ENCODE measurements at places on chromosomes 12 and 14. TPM values are rescaled to one million over a fixed set of nuclear protein-coding genes. Genes with fewer than 3 reads are reported as not detected.

MIP gene
- total RNA-seq: not detected

GRCh38 chr12:65779091-65779642 lies 45.1 kb upstream of the HMGA2 start:
- DNase-seq: no peak

NEUROD4 gene
- not detected for total RNA-seq

LPAR5 gene
- total RNA-seq: 10.2 TPM

- DNase-seq: no peak
These were observed 877.0 kb upstream of the TMEM132C start for GRCh38 chr12:127389923-127390322.

GRCh38 chr12:92384571-92384970 lies 238.9 kb upstream of the BTG1 start:
- DNase-seq: no peak

GRCh38 chr12:33734871-33735270 lies 287.4 kb upstream of the ALG10 start:
- DNase-seq: no peak

SLC5A8 gene
- total RNA-seq: not detected

DNA sequence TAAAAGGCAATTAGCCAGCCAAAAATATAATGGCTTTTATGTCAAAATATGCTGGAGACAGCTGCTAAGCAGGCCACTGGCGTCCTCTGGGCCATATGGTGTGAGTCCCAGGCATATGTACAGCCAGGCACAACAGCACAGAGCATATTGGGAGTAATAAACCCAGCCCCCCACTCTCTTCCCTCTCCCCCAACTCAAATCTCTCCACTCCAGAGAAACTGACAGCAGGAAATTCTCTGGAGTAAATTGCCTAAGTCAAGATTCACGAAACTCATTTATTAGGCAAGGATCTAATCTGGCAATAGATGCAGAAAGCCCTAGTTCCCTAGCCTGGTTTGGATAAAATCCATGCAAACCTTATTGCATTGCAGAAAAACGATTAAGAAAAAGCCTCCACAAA lies 147.9 kb upstream of the SEL1L start:
- no peak for DNase-seq

GRCh38 chr14:64410084-64410774 lies 22.1 kb downstream of the MTHFD1 start:
- no peak for DNase-seq

CMA1 gene
- not detected for total RNA-seq

DNA sequence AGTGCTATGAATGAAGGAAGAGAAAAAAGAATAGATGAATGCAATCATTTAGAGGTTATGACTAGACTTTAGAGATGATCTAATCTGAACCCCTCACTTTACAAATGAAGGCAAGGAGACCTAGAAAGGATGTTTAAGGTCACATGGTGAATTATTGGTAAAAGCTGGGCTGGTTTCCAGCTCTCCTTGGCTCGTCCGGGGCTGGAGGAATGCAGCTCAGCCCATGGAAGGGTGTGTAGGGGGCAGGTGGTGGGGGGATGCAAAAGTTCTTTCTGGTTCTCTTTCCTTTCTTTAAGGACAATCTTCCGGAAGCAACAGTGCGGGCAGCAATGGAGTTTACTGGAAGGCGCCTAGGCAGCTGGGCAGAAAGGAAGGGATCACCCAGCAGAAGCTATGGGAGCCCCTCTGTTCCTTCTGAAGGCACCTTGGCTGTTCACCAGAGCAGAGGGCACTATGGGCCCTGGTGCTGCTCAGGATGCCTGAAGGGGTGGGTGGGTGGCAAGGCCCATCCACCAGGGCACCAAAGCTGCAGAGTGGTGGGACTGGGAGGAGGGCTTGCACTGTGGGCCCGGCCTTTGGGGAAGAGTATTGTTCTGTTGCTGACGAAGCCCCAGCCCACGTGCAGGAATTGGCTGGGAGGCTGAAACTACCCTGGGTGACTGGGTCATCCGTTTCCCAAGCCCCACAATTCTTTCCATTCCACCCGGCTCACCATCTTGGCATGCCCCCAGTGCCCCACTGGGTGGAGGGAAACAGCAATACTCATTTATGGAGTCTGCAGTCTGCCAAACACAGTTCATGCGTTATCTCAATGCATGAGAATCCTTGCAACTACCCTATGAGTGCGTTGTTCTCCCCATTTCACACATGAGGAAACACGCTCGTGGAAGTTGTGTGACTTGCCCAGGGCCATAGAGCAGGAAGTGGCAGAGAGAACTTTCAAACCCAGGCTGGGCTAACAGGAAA lies 78.2 kb downstream of the IRF2BPL start:
- no peak for DNase-seq

GRCh38 chr12:105402366-105402765 lies 71.9 kb downstream of the C12orf75 start:
- no peak for DNase-seq

GRCh38 chr12:108773798-108774788 lies 42.8 kb upstream of the CORO1C start:
- DNase-seq: no peak

- no peak for DNase-seq
These were observed 408.0 kb downstream of the ZFP36L1 start for GRCh38 chr14:68384881-68385280.

DNA sequence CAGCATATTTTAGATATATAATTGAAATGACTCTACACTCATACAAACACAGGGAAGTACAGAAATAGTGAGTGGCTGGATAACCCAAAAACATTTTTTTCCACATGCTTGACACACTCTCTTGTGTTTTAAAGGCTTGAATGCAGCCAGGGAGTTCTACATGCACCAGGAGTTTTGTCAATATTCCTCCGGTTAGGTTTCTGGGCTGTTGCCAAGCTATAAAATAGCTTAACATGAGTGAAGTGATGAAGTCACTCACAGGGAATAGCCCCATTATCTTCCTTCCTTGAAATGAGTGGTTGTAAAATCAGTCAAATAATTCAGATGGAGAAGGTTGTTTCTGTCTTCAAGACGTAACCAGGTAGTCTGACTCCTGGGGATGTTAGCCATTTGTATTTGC lies 582.7 kb downstream of the SLC6A15 start:
- DNase-seq: no peak

DNA sequence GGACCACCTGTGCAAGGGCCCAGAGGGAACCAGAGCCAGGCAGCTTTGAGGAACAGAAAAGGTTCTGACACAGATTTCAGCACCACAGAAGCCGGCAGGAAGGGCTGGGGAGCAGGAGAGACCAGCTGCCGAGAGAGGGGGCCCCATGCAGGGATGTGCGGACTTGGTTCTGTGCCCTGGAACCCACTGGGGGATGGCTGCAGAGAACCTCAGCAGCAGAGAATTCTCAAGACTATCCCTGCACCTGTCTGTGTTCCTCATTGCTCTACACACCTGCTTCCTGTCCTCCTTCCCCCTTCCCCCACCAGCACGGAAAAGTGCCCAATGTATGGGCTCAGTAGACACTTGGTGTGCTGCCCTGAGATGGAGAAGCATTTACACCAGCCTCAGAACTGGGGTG lies 3.2 kb downstream of the SERPINA9 start:
- DNase-seq: no peak

- DNase-seq: no peak
These were observed 945.8 kb downstream of the DIO2 start for GRCh38 chr14:79265366-79265946.

DHRS2 gene
- not detected for total RNA-seq

APOF gene
- not detected for total RNA-seq

DNA sequence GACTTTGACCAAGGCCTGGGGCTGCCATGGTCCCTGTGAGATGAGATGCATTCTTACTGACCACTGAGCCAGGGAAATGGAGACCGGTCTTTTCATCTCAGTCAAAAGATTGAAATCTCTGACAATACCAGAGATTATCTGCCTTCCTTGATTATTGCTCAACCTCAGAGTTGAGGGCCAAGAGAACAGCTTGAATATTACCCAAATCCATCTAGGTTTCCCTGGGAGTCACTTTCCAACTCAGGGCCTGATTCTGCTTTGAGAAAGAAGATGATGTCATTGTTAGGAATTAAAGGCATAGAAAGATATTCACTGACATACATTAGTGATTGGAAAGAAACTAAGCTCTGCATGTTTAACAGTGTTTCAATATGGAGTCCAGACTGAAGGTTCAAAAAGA lies 515.9 kb upstream of the TBX3 start:
- DNase-seq: no peak

LARP4 gene
- 38.7 TPM for total RNA-seq

- DNase-seq: no peak
These were observed 44.5 kb downstream of the FOXA1 start for GRCh38 chr14:37550511-37550910.

GRCh38 chr12:14317362-14318146 lies 47.9 kb upstream of the ATF7IP start:
- no peak for DNase-seq

GRCh38 chr14:89619596-89619995 lies 202.6 kb upstream of the FOXN3 start:
- DNase-seq: no peak

Data from CD4-positive, alpha-beta memory T cell (primary cell).